Thyroid gland (tissue), 4 donors: ENCODE measurements at places on chromosomes 11 and 22. TPM values are rescaled to one million over a fixed set of nuclear protein-coding genes. Genes with fewer than 3 reads are reported as not detected.

TUBA8 gene
- total RNA-seq, result 18.3 TPM

- DNase-seq, result no peak
These were observed 639.6 kb downstream of the BRD1 start for GRCh38 chr22:49188091-49188490.

GRCh38 chr11:76824980-76825725, 35.6 kb upstream of the ACER3 start:
- DNase-seq, result no peak

- DNase-seq, result no peak
These were observed 13.4 kb downstream of the PITPNB start for GRCh38 chr22:27905653-27906052.
